ENCODE measurements at places on chromosomes 6 and 20. TPM values are rescaled to one million over a fixed set of nuclear protein-coding genes. Genes with fewer than 3 reads are reported as not detected.

GRCh38 chr6:29727637-29728036 lies 4.4 kb downstream of the HLA-F start:
- peak; percentile 5 for DNase-seq
- peaks cover 41% of the 10 kb centered on the region for H3K4me1 ChIP-seq
- no peak overlapping the region for H3K4me3 ChIP-seq

- no peaks in the 10 kb centered on the region for H3K4me1 ChIP-seq
- no peak overlapping the region for H3K4me3 ChIP-seq
Measured at GRCh38 chr6:98014442-98015201, 731.6 kb upstream of the MMS22L start.

DNA sequence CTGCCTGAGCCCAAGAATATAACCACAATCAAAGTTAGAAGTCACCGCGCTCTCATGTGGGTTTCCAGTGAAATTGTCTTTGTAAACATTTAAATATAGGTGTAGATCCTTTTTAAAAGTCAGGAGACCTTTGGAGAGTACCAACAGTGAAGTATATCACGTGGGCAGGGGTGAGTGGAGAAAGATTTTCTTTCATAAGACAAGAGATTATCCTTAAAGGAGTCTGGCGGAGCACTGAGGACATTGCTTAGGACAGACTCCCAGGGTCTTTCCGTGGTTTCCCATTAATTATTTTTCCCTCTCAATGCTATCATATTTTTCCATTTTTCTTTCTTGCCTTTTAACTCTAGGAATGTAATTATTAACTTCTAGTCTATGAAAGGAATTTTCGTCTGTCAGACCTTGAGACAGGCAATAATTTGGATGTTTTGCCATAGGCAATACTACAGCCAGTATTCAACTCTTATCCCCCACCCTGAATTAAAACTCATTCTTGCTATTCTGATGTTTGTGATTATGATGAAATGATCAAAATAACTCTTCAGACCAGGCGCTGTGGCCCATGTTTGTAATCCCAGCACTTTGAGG lies 31.4 kb downstream of the DCBLD1 start:
- no peaks in the 10 kb centered on the region for H3K36me3 ChIP-seq
- DNase-seq, result no peak
- H3K27ac ChIP-seq, result no peak overlapping the region

GRCh38 chr6:109782491-109782999 lies 91.4 kb downstream of the FIG4 start:
- no peak for DNase-seq
- peaks cover 3% of the 10 kb centered on the region for H3K4me1 ChIP-seq
- peaks cover 10% of the 10 kb centered on the region for H3K36me3 ChIP-seq
- no peak overlapping the region for H3K27ac ChIP-seq

- H3K36me3 ChIP-seq, result no peaks in the 10 kb centered on the region
- H3K4me3 ChIP-seq, result no peak overlapping the region
- no peak overlapping the region for H3K27ac ChIP-seq
- H3K27me3 ChIP-seq, result no peaks in the 10 kb centered on the region
Measured at GRCh38 chr6:70186461-70186860, 116.4 kb downstream of the COL9A1 start.

DNA sequence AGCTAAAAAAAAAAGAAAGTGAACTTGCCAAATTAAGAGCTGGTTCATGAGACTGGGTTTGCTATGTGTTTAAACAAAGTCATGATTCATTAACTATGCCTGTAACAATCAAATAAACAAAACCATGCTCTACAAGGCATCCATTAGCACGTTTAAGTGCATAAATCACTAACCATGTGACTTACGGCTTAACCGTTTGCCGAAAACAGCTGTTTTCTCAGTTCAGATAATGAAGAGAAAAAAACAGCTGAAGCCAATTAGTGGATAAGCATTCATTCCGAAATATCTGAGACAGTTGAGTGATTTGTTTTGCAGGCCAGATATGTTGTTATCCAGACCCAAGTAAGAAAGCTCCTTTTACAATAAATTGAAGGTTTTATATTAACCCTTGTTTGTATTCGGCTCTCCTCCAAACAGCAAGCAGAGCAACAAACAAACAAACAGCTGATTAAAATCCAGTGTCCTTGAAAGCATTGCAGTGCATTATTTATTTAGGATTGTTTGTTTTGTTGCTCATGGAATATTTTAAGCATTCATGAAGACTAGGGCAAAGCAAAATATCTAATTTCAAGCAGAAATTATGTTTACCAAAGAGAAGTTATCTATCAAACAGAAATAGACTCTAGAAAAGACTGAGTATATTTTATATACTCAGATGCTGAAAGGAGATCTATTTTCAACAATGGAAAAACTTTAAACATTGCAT lies 343.5 kb downstream of the RFPL4B start:
- H3K27ac ChIP-seq, result no peak overlapping the region
- H3K4me1 ChIP-seq, result no peaks in the 10 kb centered on the region
- no peaks in the 10 kb centered on the region for H3K36me3 ChIP-seq
- H3K4me3 ChIP-seq, result no peak overlapping the region

DNA sequence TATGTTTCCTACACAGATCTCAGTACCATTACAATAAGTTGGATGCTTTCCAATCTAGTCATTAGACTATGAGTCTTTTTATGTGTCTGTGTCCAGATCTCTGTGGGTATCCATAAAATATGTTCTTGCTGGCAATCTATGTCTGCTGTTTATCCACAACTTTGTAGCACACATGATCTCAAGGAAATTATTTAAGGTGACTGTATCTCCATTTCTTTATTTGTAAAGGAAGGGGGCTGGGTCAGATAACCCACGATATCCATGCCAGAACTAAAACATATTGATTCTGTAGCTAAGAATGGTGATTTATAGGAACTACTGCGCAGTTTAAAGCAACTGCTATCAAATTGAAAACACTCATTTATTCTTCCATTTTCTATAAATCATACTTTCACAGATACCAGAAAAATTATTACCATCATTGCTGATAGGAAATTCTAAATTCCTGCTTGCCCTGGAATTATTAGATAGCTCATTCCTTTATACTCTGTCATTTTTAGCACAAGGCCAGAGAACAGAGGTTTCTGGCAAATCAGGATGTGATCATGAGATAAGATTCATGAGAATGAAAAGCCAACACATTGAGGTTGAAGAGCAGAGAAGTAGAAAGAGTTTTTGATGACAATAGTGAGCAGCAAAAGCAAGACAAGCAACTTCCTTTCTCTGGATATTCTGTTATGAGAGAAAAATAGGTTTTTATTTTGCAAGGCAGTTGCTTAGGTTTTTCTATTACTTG lies 851.4 kb upstream of the CITED2 start:
- no peak overlapping the region for H3K4me3 ChIP-seq

DNA sequence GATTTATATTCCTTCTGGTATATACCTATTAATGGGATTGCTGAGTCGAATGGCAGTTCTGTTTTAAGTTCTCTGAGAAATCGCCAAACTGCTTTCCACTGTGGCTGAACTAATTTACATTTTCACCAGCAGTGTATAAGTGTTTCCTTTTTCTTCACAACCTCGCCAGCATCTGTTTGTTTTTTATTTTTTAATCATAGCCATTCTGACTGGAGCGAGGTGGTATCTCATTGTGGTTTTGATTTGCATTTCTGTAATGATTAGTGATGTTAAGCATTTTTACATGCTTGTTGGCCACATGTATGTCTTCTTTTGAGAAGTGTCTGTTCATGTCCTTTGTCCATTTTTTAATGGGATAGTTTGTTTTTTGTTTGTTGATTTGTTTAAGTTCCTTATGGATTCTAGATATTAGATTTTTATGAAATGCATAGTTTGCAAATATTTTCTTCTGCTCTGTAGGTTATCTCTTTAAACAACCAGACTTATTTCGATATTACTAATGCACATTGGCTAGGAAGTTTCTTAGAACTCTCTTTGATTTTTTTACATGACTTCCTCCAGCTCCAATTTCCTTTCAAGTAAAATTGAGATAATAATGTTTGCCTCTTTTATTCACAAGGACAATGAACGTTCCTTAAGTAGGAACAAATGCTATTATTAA lies 12.2 kb upstream of the VNN1 start:
- no peaks in the 10 kb centered on the region for H3K27me3 ChIP-seq
- no peak for DNase-seq
- no peak overlapping the region for H3K27ac ChIP-seq

GRCh38 chr20:53274807-53275206 lies 302.6 kb downstream of the TSHZ2 start:
- H3K27me3 ChIP-seq, result no peaks in the 10 kb centered on the region
- H3K27ac ChIP-seq, result no peak overlapping the region
- DNase-seq, result no peak
- no peaks in the 10 kb centered on the region for H3K36me3 ChIP-seq

- DNase-seq, result no peak
- H3K4me1 ChIP-seq, result peaks cover 13% of the 10 kb centered on the region
- no peak overlapping the region for H3K27ac ChIP-seq
- no peak overlapping the region for H3K4me3 ChIP-seq
Measured at GRCh38 chr6:14626556-14626955, 509.0 kb downstream of the CD83 start.

GRCh38 chr6:63546697-63547096 lies 25.6 kb upstream of the LOC128125822 start:
- peaks cover 3% of the 10 kb centered on the region for H3K36me3 ChIP-seq
- DNase-seq, result no peak
- H3K4me1 ChIP-seq, result peaks cover 8% of the 10 kb centered on the region
- H3K27me3 ChIP-seq, result peaks cover 25% of the 10 kb centered on the region

- H3K4me1 ChIP-seq, result no peaks in the 10 kb centered on the region
- H3K27ac ChIP-seq, result no peak overlapping the region
- no peak for DNase-seq
- H3K36me3 ChIP-seq, result no peaks in the 10 kb centered on the region
Measured at GRCh38 chr20:13831476-13831875, 46.6 kb downstream of the NDUFAF5 start.

GRCh38 chr6:79634491-79635231 lies 3.5 kb downstream of the SH3BGRL2 start:
- no peak for DNase-seq
- H3K4me1 ChIP-seq, result peaks cover 8% of the 10 kb centered on the region
- no peak overlapping the region for H3K27ac ChIP-seq

GRCh38 chr20:16801919-16802651 lies 53.9 kb downstream of the OTOR start:
- no peaks in the 10 kb centered on the region for H3K36me3 ChIP-seq
- peak; percentile 13 for DNase-seq
- no peaks in the 10 kb centered on the region for H3K4me1 ChIP-seq
- H3K4me3 ChIP-seq, result no peak overlapping the region
- H3K27me3 ChIP-seq, result peaks cover 18% of the 10 kb centered on the region
- H3K27ac ChIP-seq, result no peak overlapping the region

DNA sequence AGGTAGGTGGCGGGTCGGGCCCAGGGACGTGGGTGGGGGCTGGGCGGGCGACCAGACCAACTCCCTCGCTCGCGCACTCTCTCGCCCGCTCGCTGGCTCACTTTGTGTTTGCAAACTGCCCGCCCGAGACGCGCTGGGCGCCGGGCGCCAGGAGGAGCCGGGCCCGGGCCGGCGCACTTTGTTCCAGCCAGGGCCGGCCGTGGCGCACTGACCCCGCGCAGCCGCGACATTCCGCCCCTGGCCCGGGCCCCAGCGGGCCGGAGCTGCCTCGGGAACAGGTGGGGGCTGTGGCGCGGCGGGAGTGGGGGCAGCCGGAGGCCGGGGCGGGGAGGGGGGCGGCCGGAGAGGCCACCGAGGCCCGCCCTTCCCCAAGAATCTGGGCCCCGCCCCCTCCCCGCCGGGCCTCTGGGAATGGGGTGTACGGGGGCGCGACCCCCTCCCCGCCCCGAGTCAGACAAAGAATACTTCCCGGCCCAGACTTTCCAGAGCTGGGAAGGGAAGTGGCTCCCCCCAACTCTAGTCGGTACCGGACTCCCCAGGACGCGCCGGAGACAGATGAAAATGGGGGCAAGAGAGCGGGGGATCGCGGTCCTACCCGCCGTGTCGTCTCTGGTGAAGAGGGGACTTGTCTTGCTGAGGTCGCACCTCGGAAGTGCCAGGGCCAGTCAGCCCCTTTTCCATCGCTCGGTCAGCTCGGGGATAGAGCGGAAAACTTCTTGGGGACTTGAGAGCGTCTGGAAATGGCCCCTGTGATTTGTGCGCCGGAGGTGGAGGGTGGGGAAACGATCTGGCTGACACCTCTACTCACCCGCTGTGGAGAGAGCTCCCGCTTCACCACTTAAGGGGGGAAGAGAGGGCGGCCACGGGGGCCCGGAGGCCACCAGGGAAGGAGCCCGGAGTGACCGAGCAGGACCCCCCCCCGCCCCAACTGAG lies 951 bp downstream of the FOXP4 start:
- peaks cover 4% of the 10 kb centered on the region for H3K36me3 ChIP-seq
- H3K27ac ChIP-seq, result no peak overlapping the region
- peaks cover 74% of the 10 kb centered on the region for H3K27me3 ChIP-seq
- peak overlapping the region; percentile 86 for H3K4me3 ChIP-seq
- DNase-seq, result no peak

DNA sequence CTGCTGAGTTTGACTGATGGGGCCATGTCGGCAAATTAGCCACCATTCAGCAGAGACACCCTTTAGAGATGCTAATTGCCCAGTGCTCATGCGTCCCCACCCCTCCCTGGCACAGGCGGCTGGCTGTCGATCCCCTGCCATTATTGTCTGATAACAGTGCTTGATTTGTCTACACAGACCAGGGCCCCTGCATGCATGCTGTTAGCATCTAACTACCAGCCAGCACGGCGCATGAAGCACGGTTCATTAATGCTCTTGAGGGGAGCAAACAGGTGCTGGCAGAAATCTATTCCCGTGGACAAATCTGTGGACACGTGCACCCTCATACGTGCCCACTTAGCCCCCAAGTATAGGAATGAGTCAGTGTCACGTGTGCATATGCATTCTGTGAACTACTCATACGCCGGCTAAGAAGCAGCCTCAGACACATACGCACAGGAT lies 32.2 kb downstream of the KCNB1 start:
- H3K36me3 ChIP-seq, result no peaks in the 10 kb centered on the region
- no peak overlapping the region for H3K27ac ChIP-seq
- H3K27me3 ChIP-seq, result peaks cover 18% of the 10 kb centered on the region

- H3K27ac ChIP-seq, result no peak overlapping the region
- H3K4me3 ChIP-seq, result no peak overlapping the region
- no peaks in the 10 kb centered on the region for H3K4me1 ChIP-seq
- no peak for DNase-seq
- no peaks in the 10 kb centered on the region for H3K27me3 ChIP-seq
Measured at GRCh38 chr20:3559637-3560036, 88.8 kb downstream of the ATRN start.

Gene SLC22A3
- total RNA-seq, result not detected

Gene SMOC2
- total RNA-seq, result not detected

Gene C6orf136
- total RNA-seq, result 28.2 TPM

Gene EYA4
- total RNA-seq, result not detected

Gene REM1
- not detected for total RNA-seq

Gene TOX2
- total RNA-seq, result 2.4 TPM

Gene RSPO3
- total RNA-seq, result not detected

Gene PPP1R3G
- 0.16 TPM for total RNA-seq

Gene PRL
- total RNA-seq, result not detected

Gene C20orf141
- total RNA-seq, result not detected

Gene BPIFB4
- total RNA-seq, result not detected

Gene RPS6KA2
- 2.1 TPM for total RNA-seq

Gene PNPLA1
- not detected for total RNA-seq

Gene DEFB116
- not detected for total RNA-seq

Gene BMP5
- total RNA-seq, result not detected

Gene CCM2L
- total RNA-seq, result not detected

Gene HNF4A
- total RNA-seq, result not detected

Gene SLC17A9
- 21.4 TPM for total RNA-seq

Gene FNDC1
- not detected for total RNA-seq

Gene GSTA2
- not detected for total RNA-seq

Gene PAK1IP1
- total RNA-seq, result 27.9 TPM

Gene ALDH8A1
- total RNA-seq, result 1.1 TPM

Gene HS3ST5
- total RNA-seq, result not detected

All from activated T-helper 2 cell treated with anti-CD3 and anti-CD28 coated beads, Interferon-gamma antibody, Interleukin-2, Interleukin-4, amounts not matched to agents 10 μg/mL and 5 μg/mL and 100 μg/mL, durations not matched to agents 14 hours and 24 hours and 36 hours (primary cell).